NK-92 treated with Interleukin-12 subunit alpha and Interleukin-12 subunit beta, amount 100 ng/mL, for 24 hours (cell line): ENCODE measurements at places on chromosomes 13 and 19.
A peak's percentile ranks its signal among the peaks of the same experiment; 100 is the strongest.

DNA sequence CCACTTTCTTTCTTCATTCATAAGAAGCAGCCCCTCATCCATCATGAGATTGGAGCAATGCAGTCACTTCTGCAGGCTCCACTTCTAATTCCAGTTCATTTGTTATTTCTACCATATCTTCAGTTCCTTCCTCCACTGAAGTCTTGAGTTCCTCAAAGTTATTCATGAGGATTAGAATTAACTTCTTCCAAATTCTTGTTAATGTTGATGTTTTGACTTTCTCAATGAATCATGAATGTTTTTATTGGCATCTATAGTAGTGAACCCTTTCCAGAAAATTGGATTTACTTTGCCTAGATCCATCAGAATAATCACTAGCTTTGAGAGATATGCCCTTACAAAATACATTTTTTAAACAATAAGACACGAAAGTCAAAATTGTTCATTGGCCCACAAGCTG lies 2567.7 kb upstream of the PCDH20 start:
- DNase-seq = no peak

DNA sequence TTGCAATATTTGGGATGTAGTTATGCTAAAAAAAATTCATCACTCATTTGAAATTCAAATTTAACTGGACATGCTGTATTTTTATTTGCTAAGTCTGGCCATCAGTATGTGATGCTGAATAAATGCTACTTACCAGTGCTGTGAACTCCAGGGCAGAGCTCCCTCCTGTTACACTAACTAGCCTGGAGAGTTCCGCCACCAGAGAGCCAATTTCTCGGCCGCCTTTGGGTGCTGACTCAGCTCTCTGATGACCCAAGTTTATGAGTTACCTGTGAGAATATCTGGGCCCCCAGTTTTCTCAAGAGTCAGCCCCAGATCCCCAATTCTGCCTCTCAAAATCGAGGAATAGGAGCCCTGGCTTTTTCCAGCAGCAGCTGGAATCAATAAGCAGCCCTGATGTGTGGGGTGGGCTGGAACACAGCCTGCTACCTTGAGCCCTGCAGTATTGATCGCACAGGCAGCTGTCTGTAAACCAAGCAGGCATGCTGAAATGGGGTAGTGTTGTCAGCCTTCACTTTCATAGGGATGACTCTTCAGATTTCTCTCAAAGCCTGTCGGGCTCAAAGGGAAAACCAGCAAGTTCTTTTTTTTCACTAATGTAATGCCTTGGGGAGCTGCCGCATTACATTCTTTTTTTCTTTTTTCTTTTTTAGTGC lies 113.7 kb downstream of the DNAJC15 start:
- no peak for DNase-seq

DNA sequence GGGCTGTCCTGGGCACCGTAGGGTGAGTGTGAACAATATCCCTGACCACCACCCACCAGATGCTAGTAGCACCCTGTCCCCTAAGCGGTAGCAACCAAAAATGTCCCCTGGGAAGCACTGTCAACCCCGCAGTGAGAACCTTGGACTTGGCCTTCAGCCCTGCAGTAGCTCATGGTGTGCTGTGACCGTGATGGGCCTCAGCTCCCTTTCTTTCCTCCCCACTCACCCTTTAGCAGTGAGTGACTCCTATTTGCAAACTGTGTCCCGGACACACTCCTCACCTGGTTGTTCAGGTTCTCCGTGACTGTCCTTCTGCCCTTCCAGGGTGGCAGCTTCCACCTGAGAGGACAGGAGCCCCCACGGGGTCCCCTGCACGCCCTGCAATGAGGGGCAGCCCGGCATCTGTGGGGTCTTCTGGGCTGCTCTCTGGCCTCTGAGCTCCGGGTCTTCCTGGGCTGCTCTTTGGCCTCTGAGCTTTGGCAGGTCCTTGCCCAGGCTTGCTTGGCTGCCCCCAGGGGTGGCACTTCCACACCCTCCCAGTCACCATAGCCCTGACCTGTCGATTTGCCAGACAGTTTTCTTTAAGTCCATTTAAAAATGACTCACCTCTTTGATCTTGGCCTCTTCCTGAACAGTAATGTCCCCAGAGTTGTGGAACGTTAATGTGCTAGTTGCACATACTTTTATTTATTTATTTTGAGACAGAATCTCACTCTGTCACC lies 3.8 kb downstream of the KDM4B start:
- no peak for DNase-seq

GRCh38 chr13:114066956-114067355 lies 65.5 kb downstream of the RASA3 start:
- no peak for DNase-seq

DNA sequence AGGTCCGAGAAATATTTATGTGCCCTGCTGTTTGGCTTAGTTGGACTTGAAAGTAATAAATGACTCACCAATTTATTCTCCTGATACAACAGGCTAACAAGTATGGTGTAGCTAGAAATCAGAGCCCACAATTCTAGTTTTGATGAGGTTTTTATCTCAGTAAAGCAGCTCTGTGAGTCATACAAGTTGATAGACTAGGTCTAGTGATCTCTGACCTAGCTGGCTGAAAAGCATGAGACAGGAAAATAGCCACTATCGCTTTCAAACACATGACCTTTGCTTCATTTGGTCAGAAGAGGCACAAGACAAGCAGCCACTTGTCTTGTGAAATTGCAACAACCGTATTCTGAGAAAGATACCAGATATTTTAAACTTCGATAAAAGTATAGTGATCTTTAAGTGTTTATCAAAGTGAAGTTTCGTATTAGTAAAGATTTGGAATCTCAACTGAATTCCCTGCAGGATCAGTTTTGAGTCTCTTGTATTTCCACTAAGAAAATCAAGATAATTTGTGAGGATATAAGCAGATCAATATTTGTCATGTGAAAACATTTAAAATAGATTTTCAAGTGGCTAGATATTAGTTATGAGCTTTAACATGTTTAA lies 126.7 kb downstream of the MAB21L1 start:
- DNase-seq = no peak

GRCh38 chr19:58218899-58219298 lies 9.8 kb upstream of the ZNF544 start:
- DNase-seq = no peak

GRCh38 chr13:22427066-22427465 lies 753.7 kb upstream of the SGCG start:
- DNase-seq = no peak

GRCh38 chr13:41934120-41934519 lies 26.8 kb downstream of the VWA8 start:
- no peak for DNase-seq

DNA sequence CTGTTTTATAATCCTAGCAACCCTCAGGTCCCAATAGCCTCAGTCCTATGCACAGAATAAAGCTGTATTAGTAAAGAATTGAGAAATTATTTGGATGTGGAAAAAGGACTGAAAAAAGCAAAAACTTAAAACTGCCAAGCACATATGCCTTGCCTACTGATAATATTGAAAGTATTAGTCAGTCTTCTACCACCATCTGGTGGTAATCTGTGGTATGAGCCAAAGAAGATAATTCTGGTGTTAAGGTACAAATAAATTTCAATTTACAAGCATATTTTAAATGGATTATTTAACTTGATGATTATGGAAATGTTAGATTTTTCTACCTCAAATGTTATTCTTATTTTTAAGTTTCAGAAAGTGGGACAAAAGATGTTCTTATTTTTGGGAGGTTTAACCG lies 460.3 kb upstream of the KLHL1 start:
- no peak for DNase-seq

DNA sequence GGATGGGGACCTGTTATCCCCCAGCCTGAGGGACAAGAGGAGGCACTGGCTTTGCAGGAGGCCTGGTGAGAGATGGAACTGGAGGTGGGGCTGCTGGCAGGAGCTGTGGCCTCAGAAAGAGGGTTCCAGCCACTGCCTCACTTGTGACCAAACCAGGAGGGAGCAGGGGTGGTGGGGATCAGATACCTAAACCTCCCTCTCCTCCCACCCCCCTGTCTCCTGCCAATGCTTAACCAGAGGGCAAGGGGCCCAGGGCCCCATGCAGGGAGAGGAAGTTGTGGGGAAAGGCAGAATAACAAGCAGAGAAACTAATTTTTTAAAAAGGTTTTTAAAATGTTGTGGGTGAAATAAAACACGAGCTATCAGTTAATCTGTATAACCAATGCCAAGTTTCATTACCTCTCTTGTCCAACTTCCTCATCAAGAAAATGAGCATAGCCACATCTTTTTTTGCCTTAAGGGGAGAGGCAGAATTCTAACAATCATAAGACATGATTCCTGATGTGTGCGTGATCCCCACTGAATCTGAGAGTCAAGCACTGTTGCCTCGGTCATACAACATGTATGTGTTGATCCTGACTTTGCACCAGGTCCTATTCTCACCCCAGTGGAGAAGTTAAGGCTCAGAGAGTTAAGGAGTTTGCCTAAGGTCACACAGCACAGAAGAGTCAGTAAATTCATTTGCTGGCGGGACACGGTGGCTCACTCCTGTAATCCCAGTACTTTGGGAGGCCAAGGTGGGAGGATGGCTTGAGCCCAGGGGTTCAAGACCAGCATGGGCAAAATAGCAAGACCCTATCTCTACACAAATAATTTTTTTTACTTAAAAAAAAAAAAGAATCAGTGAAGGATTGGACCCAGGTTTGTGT lies 12.9 kb downstream of the FXYD5 start:
- no peak for DNase-seq

- DNase-seq = no peak
These were observed 5.2 kb downstream of the TMEM255B start for GRCh38 chr13:113763961-113764792.

GRCh38 chr13:45167611-45168554 lies 33.0 kb downstream of the KCTD4 start:
- no peak for DNase-seq

GRCh38 chr13:74046431-74046830 lies 87.8 kb downstream of the KLF12 start:
- no peak for DNase-seq

DNA sequence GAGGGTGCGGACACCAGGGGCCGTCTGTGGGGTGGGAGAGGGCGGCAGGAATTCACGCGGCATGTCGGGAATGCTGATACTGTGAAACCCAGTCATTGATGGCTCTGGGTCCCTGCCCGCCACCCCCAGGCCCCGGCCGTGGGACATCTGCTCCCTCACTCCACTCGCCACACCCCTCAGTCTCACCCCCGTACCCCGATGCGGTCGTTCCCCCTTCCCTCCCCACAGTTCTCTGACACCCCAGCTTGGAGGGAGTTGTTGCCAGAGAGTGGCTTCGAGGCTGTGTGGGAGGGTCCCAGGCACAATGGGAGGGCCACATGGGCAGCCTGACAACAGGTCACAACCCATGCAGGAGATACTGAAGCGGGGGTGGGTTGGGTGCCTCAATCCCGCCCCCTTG lies 1.8 kb downstream of the MAG start:
- no peak for DNase-seq

- DNase-seq = peak; percentile 41
These were observed 11.7 kb upstream of the ADGRE5 start for GRCh38 chr19:14369399-14370168.

DNA sequence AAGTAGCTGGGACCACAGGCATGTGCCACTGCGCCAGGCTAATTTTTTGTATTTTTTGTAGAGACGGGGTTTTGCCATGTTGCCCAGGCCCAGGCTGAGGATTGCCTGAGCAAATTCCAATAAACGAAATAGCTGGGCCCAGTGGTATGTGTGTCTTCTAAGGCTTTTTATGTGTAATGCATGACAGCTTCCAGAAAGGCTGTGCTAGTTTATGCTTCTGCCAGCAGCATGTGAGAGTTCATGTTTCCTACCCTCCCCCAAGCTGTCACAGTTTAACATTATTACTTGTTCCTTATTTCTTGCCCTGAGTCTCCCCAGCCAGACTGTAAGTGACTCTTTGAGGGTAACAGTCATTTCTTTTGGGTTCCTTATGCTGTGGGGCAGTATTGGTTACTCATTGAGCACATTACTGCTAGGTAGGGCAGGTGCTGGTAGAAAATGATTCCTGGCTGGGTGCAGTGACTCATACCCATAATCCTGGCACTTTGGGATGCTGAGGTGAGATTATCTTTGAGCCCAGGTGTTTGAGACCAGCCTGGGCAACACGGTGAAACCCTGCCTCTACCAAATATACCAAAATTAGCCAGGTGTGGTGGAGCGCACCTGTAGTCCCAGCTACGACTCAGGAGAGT lies 13.6 kb downstream of the GPATCH1 start:
- DNase-seq = no peak

DNA sequence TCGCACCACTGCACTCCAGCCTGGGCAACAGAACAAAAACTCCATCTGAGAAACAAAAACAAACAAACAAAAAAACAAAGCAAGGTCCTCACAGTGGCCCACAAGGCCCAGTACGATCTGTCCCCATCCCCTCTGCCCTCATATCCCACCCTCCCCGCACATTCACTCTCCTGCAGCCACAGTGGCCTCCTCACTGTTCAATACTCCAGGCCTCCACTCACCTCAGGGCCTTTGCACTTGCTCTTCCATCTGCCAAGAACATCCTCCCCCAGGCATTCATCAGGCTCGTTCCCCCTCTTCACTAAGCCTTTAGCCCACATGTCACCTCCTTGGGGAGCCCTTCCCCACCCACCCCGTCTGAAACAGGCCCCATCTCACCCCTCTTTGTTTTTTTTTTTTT lies 4.6 kb downstream of the TMEM143 start:
- no peak for DNase-seq

DNA sequence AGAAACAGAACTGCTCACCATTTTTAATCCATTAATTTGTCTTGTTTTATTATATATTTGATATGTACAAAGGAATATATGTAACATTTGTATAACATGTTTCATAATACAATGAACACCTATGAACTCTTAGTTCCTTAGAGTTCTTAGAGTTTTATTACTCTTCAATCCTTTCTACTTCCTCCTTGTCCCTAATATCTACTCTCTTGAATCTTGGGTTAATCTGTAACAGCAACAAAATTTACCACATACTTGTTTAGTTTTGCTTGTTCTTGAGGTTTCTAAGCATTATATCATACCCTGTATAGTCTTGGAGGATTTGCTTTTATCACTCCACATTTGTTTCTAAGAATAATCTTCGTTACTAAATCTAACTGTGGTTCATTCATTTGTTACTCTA lies 151.4 kb downstream of the PDS5B start:
- DNase-seq = no peak

DNA sequence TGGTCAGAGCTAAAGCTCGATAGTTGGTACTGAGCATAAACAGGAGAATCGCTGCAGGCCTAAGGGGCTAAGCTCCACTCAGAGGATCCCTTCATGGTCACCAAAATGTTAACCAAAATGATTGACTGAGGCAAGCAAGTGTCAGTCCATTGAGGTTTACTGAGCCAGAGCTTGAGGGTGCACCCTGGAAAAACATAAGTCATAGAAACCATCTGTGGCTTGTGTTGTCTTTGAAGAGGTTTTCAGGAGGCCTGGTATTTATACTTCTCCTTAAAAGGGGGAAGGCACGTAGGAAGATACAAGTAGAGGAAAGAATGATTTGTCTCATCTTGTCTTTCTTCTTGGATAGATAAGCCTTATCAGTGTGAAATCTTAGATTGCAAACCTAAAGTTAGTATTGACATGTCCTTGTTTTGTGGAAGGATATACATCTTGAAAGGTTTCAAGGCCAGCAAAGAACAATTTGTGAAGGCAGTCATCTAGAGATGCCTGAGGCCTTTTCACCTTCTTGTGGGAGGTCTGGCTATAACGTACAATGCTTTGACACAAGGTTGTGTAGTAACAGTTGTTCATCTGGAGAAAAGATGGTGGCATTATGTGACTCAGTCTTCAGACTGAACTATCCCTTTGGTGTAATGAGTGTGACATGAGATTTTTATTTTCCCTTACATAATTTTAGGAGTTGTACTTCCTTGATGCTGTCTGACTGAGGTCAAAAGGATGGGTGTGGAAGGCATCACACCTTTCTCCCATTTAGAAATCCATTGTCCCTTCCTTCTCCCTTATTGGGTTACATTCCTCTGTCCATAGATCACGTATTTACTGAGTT lies 14.7 kb upstream of the CEACAM6 start:
- no peak for DNase-seq

GRCh38 chr13:31764556-31764955 lies 25.2 kb downstream of the RXFP2 start:
- no peak for DNase-seq
